SW 1271 (cell line): ENCODE measurements at places on chromosomes 13 and 19.

- no peak for DNase-seq
Observed at GRCh38 chr19:674282-675151, 1.7 kb upstream of the FSTL3 start.

DNA sequence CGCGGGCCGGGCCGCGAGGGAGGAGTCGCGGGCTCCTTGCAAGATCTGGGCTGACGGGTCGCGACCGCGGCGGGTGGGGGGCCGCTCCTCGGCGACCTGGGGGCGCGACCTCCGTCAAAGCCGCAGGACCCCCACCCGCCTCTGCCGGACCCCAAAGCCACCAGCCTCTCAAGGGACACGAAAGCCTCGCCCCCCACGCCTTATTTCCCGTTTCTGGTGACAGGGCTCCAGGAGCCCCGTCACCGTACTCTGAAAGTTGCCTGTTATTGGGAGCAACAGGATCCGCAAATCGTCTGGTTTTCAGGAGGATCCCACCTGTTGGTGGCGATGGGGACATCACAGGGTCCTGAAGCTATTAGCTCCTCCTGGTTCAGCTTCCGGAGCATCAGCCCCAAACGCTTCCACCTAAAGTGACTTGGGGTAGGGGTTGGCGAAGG is 530 bp downstream of the MAU2 start:
- DNase-seq, result peak; percentile 4

- DNase-seq, result no peak
Observed at GRCh38 chr13:102944821-102945220, 99.0 kb downstream of the ERCC5 start.

GRCh38 chr13:64074971-64075474 is 2659.4 kb upstream of the PCDH20 start:
- DNase-seq, result peak; percentile 43

- peak; percentile 30 for DNase-seq
Observed at GRCh38 chr19:19490214-19490968, 25.0 kb downstream of the TSSK6 start.

- no peak for DNase-seq
Observed at GRCh38 chr13:102131246-102131645, 270.6 kb downstream of the FGF14 start.

DNA sequence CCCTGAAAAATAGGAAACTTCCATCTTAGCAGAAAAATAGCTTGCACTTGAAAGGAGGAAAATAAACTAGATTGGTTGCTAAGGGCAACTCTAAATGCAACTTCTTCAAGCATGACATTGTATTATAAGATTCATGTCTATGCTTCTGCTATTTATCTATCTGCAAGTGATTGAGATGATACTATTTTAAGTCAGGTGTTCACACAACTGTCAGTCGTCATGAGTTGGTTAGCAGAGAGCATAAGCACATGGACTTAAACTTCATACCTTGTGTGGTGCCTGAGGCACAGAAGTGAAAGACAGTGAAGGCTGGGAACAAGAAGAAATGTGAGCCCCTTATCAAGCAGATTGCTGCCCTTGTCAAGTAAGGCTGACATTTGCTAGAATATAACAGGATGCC is 82.9 kb downstream of the SLITRK5 start:
- DNase-seq, result no peak

DNA sequence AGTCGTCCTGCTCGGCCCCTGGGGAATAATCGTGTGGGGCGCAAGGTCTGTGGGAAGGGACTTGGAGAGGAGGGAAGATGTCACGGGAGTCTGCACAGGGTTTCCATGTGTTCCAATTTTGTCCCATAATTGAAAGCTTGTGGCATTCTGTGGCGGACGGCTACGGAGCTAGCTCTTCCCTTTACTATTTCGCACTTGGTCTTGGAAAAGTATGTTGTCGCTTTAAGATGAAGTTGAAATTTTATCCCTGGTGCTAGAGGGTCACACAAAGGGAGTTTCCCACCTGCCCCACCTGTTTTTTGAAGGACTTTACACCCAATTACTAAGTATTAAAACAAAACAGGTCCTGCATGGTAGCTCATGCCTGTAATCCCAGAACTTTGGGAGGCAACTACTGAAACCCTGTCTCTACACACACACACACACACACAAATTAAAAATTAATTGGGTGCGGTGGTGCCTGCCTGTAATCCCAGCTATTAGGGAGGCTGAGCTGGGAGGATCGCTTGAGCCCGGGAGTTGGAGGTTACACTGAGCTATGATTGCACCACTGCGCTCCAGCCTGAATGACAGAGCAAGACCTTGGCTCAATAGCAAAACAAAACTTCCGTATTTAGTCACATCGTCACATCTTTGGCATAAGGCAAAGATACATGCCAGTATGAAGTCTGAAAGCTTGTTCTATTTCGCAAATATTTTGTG is 967 bp upstream of the TPT1 start:
- DNase-seq, result no peak

GRCh38 chr13:110458594-110459365 is 102.7 kb downstream of the RAB20 start:
- no peak for DNase-seq

GRCh38 chr13:40409278-40409677 is 257.2 kb downstream of the FOXO1 start:
- no peak for DNase-seq

DNA sequence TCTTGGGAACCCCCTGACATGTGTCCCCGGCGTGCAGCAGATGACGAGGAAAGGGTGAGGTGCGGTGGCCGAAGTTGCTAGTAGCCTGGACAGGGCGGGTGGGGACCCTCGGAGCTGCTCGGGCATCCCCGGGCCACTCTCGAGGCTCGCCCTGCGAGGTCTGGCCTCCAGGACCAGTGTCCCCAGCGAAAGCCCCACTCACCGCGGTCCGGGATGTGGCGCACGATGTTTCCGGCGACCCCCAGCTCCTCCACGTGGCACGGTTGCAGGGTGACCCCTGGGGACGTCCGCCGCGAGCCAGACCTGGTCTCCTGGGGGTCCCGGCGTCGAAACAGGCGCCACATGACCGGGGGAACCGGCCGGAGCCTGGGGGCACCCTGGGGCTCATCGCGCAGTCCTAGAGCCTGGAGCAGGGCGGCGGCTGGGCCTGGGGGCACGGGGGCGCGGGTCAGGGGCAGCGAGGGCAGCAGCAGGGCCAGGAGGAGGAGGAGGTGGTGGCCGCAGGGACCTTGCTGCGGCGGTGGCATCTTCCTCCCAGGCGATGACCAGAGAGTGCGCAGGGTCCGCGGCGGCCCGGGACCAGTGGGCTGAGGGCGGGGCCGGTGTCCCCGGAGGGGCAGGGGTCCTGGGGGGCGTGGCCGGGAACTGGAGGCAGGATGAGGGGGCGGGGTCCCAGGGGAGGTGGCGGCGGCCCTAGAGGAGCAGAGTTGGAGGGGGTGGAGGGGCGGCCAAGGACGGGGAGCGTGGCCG is 26.0 kb downstream of the CERS1 start:
- no peak for DNase-seq

- no peak for DNase-seq
Observed at GRCh38 chr13:74111399-74111798, 22.8 kb downstream of the KLF12 start.

GRCh38 chr13:38366954-38367645 is 17.4 kb downstream of the UFM1 start:
- DNase-seq, result no peak

GRCh38 chr19:35608251-35608650 is 4.3 kb upstream of the HAUS5 start:
- no peak for DNase-seq

DNA sequence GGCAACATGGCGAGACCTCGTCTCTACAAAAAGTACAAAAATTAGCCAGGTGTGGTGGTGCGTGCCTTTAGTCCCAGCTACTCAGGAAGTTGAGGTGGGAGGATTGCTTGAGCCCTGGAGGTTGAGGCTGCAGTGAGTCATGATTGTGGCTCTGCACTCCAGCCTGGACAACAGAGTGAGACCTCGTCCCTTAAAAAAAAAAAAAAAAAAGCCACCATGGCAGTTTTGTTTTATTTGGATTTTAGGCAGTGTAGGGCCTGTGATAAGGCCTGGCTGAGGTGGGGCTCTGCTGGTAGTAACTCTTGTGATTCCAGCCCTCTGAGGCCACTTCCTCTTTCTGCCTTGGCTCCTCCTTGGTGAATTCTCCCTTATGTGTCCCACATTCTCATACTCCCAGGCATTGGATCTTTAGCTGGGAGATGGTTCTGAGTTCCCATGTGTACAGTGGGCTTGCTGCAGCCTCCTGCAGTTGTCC is 39.2 kb downstream of the GATAD2A start:
- DNase-seq, result no peak

- DNase-seq, result no peak
Observed at GRCh38 chr13:71046360-71047079, 820.5 kb downstream of the DACH1 start.

DNA sequence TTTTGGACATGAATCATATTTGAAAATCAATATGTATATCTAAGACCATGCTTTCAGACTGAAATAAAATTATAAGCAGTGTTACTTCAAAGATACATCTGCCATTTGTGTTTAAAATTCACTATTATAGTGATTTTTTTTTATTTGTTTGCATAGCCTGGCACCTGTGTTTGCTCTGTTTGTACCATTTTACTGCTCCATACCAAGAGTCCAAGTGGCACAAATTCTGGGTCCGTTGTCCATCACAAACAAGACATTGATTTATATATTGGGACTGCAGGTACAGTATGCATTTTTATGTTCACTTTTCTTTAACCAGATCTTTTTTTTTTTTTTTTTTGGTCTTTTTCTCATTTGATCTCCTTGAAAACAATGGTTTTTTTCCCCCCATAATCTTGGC is 6.7 kb upstream of the GPR183 start:
- DNase-seq, result no peak

DNA sequence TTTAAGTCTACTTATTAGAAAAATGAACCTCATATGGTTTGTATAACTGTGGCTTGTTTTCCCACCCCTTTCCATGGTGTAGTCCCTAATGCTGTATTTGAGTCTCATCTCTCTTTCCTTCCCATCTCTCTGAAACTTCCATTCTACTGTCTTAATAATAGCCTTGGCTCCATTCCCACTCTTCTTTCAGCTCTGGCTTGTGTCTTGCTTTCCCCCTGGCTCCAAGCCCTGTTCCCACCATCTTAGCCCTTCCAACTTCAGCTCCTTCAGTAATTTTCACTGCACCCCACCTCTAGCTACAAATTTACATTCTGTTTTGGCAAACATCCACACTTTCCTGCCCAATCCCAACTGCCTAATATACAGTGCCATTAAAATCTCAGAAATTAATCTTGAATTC is 137.5 kb downstream of the SLITRK6 start:
- DNase-seq, result no peak

GRCh38 chr13:23979361-23980159 is 82.3 kb upstream of the C1QTNF9B start:
- no peak for DNase-seq

- no peak for DNase-seq
Observed at GRCh38 chr13:19766591-19766990, 16.2 kb downstream of the PSPC1 start.

GRCh38 chr19:15303105-15303780 is 29.1 kb downstream of the BRD4 start:
- DNase-seq, result no peak

- DNase-seq, result no peak
Observed at GRCh38 chr13:32976056-32976805, 40.0 kb upstream of the KL start.

DNA sequence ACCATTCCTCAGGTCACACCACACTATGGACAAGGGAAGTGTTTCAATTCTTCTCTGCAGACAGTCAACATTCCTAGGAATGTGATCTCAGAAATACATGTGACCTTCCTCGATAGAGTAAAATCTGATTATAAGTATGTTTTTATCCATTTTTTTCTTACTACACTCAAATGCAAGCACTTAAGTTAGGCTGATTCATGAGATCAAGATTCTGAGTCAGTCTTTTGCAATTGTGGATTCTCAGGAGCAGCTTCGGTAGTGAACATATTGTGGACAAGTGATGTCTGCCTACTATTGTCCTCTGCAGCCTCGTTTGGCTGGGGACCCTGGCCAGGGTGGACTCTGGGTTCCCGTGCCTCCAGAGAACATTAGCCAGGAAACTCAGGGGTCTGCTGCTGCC is 3.2 kb downstream of the SERPINE3 start:
- no peak for DNase-seq

DNA sequence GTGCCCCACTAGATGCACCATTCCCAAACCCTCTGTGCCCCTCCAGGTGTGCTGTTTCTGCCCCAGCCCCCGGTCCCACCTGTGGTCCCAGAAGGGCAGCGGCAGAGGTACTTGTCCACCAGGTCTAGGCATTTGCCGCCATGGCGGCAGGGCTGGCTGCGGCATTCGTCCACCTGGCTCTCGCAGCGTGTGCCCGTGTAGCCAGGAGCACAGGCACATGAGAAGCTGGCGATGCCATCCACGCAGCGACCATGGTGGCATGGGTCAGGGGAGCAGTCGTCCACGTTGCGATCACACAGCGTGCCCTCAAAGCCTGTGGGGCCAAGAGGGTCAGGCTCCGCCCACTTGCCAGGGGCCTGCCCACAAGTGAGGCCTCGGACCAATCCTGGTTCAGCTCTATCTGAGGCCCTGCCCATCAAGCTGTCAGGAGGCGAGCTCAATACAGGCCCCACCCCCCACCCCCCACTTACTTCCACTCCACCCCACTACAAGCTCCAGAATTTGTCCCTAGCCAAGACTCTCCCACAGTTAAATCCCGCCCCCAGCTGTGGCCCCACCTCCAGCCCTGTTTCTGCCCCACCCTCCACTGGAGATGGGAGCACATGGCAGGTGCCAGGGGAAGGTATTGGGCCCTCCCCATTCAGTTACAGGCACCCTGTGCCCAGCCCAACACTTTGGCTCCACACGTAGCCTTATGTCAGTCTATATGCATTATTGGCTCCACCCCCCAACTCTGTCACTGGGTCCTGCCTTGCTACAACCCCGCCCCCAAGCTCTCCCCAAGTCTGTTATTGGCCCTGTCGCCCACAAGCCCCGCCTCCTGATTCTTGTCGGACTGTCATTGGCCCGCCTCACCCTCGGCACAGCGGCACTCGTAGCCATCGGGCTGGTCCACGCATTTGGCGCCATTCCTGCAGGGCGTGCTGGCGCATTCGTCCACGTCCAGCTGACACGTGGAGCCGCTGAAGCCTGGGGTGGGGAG is 13.5 kb downstream of the NOTCH3 start:
- DNase-seq, result no peak

DNA sequence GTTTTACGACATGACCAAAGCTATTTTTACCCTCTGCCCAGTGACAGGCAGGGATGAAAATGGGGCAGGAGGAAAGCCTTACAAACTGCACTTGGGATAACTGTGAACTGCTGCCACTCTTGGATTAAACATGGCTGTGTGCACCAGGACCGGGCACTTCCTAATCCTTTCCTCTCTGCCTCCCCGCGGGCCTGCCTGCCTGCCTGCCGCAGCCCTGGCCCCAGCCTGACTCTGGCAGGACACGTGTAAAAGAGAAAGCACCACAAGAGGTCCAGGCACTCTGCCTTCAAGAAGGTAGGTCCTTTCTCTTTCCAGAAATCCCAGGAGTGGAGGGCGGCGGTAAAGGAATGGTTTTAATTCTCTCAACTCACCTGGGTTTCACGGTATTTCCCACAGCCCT is 4.8 kb downstream of the TSHZ3 start:
- DNase-seq, result no peak

DNA sequence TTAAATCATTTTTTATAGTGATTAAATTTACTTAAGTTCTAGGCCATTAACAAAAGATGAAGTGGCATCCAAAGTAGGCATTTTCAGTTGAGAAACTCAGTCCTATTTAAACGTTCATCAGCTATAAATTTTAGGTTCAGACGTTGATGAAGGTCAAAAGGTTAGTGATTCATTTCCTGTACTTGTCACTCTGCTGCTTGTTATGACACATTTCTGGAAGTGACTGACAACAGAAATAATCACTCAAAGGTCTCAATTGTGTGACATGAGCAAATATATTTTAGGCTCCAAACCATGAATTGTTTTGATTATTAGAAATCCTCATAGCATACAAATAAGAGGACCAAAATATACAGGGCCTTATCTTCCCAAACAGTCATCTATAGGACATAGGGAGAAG is 10.3 kb upstream of the EDNRB start:
- DNase-seq, result no peak
